ENCODE measurements at places on chromosomes 5 and 9.

- DNase-seq, result no peak
Measured at GRCh38 chr9:126393876-126394275, 67.2 kb downstream of the MVB12B start.

DNA sequence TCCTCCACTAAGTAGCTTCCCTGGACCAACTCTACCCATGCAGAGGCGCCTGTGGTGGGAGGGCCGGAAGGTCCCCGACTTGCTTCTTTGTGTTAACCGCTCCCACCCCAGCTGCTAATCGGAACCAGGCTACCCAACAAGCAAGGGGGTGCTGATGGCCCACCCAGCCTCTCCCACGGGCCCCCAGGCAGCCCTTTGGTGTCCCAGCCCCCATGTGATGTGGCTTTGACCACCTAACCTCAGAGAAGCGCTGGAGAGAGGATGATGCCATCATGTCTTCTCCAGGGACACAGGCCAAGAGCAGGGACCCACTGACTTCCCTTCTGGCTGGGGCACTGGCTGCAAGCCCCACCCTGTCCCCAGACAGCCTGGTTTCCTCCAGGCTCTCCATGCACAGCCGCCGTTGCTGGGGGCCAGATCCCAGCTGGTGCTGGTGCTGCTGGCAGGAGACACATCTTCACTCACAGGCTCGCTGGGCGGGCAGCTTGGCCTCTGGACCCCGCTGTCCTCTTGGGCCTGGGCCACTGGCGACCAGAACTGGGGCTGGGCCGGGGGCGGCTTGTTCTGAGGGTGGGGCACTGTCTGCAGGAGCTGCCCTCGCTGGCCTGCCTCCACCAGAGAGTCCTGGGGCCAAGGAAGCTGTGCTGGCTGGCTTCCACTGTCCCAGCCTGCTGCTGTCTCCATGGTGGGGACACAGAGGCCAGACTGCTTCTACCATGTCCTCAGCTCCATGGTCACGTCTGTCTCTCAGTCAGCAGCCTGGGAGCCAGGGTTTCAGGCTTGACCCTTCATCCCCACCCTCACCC is 27.8 kb downstream of the LAMC3 start:
- DNase-seq, result no peak

GRCh38 chr5:146112476-146112875 is 7.1 kb upstream of the PLAC8L1 start:
- no peak for DNase-seq

- no peak for DNase-seq
Measured at GRCh38 chr5:154058055-154059038, 19.6 kb downstream of the MFAP3 start.

DNA sequence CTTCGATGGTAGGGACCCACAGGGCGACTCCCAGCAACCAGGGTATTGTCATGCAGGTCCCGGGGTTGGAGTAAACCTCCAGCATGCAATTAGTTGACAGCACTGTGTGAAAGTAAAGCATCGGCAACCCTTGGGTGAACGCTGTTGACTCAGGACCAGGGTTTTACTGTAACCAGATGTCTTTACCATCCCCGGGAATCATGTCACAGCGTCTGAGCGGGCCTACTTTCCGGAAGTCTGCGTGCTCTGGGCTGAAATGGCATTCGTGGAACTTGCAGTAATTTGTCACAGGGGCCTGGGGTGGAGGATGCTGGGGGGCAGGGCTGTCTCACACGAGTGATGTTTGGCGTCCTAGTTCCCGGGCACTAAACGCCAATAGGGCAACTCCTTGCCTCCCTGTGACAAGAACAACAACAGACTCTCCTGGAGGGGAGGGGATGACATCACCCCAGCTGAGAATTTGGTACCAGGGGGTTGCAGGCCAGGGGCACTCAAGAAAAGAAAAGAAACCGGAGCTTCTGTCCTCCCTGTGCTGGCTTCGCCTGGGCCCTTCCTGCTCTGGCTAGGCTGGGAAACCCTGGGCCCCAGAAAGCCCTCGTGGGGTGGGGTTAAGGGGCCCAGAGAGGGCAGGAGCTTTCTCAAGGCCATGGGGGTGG is 10.1 kb upstream of the UBAC1 start:
- DNase-seq, result no peak

DNA sequence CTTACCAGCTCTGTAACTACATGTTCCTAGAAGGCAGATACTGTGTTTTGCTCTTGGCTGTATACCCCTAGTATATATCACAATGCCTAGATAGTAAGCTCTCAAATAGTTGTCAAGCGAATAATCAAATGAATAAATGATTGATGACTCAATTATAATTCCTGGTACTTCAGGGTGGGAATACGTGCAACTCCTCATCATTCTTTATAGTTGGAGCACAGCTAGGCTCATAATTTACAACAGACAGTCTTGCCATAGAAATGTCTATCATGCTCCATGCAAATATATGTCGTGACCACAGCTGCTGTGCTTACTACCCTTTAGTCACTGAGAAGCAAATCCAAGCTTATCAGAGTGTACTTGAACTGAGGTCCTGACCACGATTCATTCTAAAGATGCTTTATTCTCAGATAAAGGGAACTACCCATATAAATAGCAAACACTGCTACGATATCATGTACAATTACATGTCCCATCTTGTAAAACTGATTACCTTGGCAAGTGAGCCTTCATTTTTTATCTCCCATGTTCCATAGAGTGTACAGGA is 52.1 kb downstream of the STRBP start:
- DNase-seq, result no peak

DNA sequence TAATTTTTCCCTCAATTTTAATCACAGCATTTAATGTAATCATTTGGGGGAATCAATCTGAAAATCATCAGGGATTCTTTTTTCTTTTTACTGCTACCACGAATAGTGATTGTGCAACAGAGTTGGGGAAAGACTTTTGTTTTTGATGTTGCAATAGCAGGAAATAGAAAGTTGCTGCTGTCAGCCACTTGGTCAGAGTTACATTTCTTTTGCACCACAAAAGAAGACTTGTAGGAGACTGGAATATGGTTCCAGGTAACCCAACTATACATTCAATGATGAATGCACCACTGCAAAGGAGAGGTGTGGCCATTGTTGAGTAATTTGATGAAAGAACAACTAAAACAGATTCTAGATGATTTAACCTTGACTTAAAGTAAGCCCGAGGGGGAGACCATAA is 46.3 kb upstream of the PALM2AKAP2 start:
- DNase-seq, result no peak

- peak; percentile 45 for DNase-seq
Measured at GRCh38 chr9:34591248-34591916, 1.9 kb upstream of the CNTFR start.

- DNase-seq, result no peak
Measured at GRCh38 chr5:16411235-16411634, 54.4 kb downstream of the ZNF622 start.

DNA sequence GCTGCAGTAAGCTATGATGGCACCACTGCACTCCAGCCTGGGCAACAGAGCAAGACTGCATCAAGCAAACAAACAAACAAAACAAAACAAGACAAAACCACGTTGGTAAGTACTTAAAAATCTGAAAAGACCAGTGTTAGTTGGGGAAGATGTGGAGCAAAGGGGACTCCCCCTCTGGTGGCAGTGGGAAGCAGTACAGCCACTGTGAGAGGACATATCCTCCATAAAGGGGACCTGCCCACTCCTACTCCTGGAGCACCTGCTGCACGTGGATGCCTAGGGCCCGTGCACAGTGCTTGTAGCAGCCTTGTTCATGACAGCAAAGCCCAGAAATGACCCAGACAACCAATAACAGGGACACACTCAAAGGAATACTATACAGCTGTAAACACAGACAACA is 17.0 kb upstream of the IPPK start:
- no peak for DNase-seq

GRCh38 chr5:115186794-115187193 is 17.1 kb upstream of the TRIM36 start:
- no peak for DNase-seq

GRCh38 chr5:180289966-180290365 is 1.9 kb downstream of the MAPK9 start:
- DNase-seq, result no peak

GRCh38 chr5:180970336-180970735 is 18.3 kb upstream of the BTNL3 start:
- DNase-seq, result no peak

- peak; percentile 51 for DNase-seq
Measured at GRCh38 chr5:174311531-174312269, 266.2 kb downstream of the NSG2 start.

DNA sequence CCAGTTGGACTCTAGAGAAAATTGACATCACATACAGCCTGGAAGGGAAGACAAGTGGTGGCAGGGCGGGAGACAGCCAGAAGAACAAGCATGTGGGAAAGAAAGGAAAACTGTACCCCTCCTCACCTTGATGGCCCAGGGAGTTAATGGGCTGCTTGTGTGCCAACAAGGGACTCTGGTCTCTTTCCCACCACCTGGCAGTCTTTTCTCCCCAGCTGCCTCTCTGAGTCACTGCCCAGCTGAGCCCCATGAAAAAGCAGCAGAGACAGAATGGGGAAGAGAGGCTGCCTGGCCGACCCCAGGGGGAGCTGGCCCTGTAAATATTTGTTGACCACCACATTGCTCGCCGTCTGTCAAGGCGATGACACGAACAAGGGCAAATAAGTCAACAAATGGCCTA is 359.4 kb downstream of the ENC1 start:
- DNase-seq, result peak; percentile 35

DNA sequence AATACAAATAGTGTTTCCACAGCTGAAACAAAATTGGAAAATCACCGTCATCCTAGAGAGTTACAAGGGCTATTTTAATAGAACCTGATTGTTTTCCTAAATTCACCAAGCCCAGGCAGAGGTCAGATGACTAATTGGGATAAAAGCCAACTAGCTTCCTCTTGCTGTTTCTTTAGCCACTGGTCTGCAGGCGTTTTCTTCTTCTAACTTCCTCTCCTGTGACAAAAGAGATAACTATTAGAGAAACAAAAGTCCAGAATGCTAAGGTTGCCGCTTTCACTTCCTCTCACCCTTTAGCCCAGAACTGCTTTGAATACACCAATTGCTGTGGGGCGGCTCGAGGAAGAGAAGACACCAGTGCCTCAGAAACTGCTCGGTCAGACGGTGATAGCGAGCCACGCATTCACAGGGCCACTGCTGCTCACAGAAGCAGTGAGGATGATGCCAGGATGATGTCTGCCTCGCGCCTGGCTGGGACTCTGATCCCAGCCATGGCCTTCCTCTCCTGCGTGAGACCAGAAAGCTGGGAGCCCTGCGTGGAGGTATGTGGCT is at the start of gene TLR4:
Gene TLR4, plus strand, starts transcription at position 380 of the 552 bp plus-strand sequence. Its CDS starts 70 bp downstream, at position 450.
- DNase-seq, result peak; percentile 49

GRCh38 chr5:18749763-18750162 is 1115.5 kb downstream of the TAF11L14 start:
- DNase-seq, result no peak

DNA sequence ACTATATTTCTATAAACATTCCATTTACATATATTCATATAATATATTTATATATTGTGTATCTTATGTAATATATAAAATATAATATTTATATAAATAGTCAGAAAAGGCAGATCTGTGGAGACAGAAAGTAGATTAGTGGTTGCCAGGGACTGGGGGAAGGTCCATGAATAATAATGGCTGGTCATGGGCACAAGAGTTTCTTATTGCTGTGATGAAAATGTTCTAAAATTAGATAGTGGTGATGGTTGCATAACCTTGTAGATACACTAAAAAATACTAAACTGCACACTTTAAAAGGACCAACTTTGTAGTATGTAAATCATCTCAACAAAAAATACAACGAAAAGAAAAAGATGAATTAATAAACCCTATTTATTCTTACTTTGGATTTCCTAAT is 47.3 kb downstream of the NUP155 start:
- no peak for DNase-seq

DNA sequence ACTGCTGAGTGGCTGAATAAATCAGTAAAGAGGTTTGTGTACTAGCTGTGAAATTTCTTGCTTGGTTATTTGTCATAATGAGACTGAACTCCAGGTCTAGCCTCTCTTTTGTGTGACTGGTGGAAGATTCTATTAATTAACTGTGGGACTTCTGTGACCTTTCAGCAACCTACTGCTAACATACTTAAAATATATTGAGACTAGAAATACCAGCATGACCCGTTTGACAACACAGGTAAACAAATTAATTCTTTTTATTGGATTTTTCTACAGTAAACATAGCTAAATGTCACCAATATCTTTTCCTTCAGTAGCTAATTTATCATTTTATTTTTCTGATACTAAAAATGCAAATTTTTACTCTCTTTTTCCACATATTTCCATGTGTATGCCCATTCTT is 390.4 kb upstream of the KCNN2 start:
- DNase-seq, result no peak

DNA sequence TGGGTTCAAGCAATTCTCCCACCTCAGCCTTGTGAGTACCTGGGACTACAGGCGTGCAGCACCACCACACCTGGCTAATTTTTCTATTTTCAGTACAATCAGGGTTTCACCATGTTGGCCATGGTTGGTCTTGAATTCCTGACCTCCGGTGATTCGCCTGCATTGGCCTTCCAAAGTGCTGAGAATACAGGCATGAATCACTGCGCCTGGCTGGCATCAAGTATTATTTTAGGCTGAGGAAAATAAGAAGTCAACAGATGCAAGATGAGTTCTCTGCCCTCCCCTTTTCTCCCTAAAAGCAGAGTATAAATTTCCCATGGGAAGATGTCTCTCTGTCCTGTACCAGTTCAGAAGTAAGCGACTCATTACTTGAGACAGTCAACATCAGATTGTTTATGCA is 71.5 kb downstream of the ELAVL2 start:
- DNase-seq, result no peak

DNA sequence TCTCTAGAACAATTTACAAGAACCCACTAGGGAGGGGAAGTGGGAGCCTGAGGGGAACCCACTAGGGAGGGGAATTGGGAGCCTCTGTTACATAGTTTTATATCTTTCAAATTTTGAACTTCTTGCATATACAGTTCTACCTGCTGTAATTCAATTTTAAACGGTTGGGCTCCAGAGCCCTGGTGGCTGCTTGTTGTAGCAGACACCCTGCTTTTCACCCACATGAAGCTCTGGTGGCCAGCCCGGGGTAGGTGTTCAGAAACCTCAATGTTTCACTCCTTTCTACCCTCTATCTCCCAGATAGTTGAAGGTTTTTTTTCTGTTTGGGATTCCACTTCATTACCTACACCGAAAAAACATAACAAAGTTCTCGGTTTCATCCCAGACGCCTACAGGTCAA is 124.4 kb downstream of the TMEM174 start:
- DNase-seq, result no peak

DNA sequence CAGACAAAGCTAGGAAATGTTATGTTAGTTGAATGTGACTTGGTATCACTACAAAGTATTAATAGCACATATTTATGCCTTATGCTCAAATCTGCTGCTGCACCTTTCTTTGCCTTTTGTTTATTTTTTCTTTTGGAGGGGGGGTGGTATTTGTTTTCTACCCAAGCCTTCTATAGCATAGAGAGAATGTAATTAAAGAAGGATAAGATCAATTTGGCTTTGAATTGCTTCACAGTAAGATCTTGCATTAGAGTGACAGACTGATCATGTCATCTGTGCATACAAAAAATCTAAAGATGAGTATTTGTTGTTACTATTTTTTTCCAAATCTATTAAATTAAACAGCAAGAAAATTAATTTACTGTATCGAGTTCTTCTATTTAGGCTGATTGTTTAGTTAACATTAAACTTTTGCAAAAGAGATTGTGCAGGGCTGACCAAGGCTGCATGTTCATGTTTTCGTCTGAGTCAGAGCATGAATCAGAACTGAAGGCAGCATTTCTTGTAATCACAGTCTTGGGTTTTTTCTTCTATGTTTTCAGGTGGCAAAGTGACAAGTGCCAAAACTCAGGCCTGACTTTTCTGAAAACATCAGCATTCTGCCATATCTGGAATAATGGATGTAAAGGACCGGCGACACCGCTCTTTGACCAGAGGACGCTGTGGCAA is 1007.1 kb upstream of the WWC1 start:
- DNase-seq, result no peak

- DNase-seq, result no peak
Measured at GRCh38 chr5:11062397-11062796, 301.4 kb upstream of the DAP start.
